ENCODE measurements at places on chromosomes 3 and 15.

DNA sequence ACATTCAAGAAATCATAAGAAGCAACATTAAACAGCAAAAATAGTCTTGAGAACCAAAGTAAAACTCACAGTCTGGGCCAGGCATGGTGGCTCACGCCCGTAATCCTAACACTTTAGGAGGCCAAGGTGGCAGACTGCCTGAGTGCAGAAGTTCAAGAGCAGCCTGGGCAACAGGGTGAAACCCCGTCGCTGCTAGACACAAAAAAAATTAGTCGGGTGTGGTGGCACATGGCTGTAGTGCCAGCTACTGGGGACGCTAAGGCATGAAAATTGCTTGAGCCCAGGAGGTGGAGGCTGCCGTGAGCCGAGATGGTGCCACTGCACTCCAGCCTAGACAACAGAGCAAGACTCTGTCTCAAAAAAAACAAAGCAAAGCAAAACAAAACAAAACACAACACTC is 117.7 kb upstream of the GOLGA6L6 start:
- H3K4me1 ChIP-seq: no peaks in the 10 kb centered on the region
- H3K27ac ChIP-seq: no peak overlapping the region
- H3K27me3 ChIP-seq: no peaks in the 10 kb centered on the region

- no peak overlapping the region for H3K4me3 ChIP-seq
- no peaks in the 10 kb centered on the region for H3K36me3 ChIP-seq
- no peak for DNase-seq
These were observed 265.5 kb downstream of the ZBBX start for GRCh38 chr3:167114619-167115018.

DNA sequence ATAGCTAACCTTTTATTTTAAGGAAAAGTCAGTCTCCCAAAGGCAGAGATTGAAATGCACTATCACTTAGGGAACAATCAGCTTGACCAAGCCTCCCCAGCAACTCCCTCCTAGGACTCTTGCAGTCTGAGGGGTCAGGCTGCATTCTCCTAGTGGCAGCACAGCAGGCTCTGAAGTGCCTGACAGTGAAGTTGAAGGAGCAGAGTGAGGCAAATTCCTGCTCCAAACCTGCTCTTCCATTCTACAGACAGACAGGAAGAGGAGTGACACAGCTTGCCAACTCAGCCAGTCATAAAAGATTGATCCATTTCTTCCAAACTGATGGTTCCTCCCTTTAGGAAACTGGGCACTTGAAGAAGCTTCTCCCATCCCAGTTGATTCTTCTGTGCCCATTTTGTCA is 43.9 kb upstream of the SMAD3 start:
- H3K4me3 ChIP-seq: no peak overlapping the region
- peaks cover 27% of the 10 kb centered on the region for H3K4me1 ChIP-seq
- no peak for DNase-seq

GRCh38 chr15:89129123-89129815 is 41.0 kb downstream of the ABHD2 start:
- no peaks in the 10 kb centered on the region for H3K4me1 ChIP-seq
- no peak overlapping the region for H3K27ac ChIP-seq
- DNase-seq: peak; percentile 23
- H3K36me3 ChIP-seq: peaks cover 5% of the 10 kb centered on the region
- no peaks in the 10 kb centered on the region for H3K27me3 ChIP-seq
- no peak overlapping the region for H3K4me3 ChIP-seq

- H3K4me3 ChIP-seq: no peak overlapping the region
- H3K36me3 ChIP-seq: no peaks in the 10 kb centered on the region
- no peaks in the 10 kb centered on the region for H3K27me3 ChIP-seq
- no peak for DNase-seq
These were observed 95.8 kb downstream of the CHSY1 start for GRCh38 chr15:101156061-101156460.

- DNase-seq: no peak
- no peak overlapping the region for H3K27ac ChIP-seq
- H3K4me1 ChIP-seq: no peaks in the 10 kb centered on the region
- H3K27me3 ChIP-seq: no peaks in the 10 kb centered on the region
These were observed 11.8 kb upstream of the KCNAB1 start for GRCh38 chr3:156108616-156109015.

DNA sequence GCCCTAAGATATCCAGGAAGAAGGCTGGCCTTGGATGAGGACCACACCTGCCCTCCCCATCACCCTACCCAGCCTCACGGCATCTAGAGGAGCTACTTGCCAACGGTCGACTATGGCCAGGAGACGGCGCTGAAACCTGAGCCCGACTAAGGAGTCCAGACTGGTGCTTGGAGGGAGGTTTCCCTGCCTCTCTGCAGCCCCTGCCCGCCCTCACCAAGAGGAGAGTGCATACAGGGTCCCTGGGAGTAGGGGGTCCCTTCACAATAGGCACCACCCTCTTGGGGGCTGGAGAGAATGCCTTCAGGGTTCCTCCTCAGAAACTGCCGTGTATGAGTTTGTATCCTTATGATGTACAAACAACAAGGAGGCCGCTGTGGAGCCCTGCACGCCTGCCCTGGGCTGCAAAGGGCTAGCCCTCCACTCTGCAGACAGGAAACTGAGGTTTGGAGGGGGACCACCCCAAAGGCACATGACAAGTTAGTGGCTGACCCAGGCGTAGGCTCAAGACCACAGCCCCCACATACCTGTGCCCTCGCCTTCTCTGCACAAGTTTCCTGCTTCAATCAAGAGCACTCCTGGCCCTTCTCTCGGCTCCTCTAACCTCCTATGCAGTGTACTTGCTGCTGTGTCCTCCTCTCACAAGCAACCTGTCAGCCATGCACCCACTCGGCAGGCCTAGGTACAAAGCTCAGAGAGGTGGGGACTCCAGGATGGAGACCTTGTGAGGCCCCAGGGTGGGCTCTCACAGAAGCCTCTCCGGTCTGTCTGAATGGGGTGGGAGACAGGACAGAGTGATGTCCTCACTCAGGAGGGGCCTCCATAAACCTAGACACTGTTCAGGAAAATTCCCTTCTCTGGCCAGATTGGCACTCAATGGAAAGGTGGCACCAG is 7.4 kb downstream of the KLF15 start:
- no peak for DNase-seq
- no peak overlapping the region for H3K27ac ChIP-seq
- H3K36me3 ChIP-seq: no peaks in the 10 kb centered on the region
- no peaks in the 10 kb centered on the region for H3K4me1 ChIP-seq
- no peak overlapping the region for H3K4me3 ChIP-seq

DNA sequence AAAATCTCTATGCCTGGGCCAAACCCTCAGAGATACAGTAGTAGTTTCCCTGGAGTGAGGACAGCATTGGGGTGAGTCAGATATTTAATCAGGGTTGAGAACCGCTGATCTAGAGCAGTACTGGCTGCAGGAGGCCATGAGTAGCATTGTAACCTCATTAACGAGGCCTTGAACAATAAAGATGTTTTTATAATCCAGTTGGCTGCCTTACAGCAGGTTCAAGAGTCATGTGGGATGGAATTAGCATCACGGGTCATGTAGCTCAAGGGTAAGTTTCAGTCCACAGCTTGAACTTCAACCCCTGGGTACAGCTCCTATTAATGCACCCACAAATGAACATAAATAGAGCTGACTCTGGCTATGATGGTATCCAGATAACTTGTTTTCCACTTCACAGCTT is 5.1 kb downstream of the HPS3 start:
- H3K27ac ChIP-seq: no peak overlapping the region
- H3K27me3 ChIP-seq: no peaks in the 10 kb centered on the region
- no peaks in the 10 kb centered on the region for H3K4me1 ChIP-seq
- H3K36me3 ChIP-seq: no peaks in the 10 kb centered on the region

GRCh38 chr3:183378008-183378407 is 50.4 kb downstream of the MCF2L2 start:
- DNase-seq: no peak
- no peaks in the 10 kb centered on the region for H3K27me3 ChIP-seq
- H3K4me1 ChIP-seq: no peaks in the 10 kb centered on the region
- no peaks in the 10 kb centered on the region for H3K36me3 ChIP-seq
- H3K4me3 ChIP-seq: no peak overlapping the region
- no peak overlapping the region for H3K27ac ChIP-seq

GRCh38 chr3:14793858-14794234 is 24.9 kb upstream of the FGD5 start:
- H3K4me1 ChIP-seq: no peaks in the 10 kb centered on the region
- no peak overlapping the region for H3K4me3 ChIP-seq
- no peaks in the 10 kb centered on the region for H3K36me3 ChIP-seq
- DNase-seq: no peak

DNA sequence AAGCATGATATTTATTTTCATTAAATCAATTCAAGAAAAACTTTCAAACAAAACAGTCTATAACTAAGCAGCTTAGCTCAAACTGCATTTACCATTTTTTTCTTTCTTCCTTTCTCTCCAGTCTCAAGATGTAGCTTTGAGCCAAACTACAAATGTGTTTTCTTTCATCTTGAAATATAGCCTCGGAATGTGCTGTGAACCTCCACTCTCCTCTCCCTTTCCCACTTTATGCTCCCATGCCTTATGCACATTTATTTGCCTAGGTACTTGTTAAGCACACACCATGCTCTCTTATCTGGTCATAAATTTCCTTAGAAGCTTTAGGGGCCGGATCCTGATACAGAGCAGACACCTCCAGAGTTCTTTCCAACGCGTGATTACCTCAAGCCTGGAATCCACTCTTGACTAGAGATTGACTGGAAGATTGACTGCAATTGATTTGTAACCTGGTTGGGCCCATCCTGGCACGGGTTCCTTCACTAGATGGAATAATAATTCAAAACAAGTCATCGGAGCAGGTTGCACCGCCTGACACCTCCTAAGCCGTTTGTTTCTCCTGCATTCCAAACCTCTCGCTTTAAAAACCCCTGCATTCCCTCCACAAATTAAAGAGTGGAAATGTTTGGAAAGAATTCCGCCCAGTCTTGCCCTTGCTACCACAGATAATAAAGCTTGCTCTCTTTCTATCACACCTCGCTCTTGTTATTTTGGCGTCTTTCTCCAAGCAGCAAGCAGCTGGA is 344.7 kb downstream of the CHL1 start:
- H3K36me3 ChIP-seq: no peaks in the 10 kb centered on the region
- no peak overlapping the region for H3K27ac ChIP-seq
- DNase-seq: no peak
- no peaks in the 10 kb centered on the region for H3K27me3 ChIP-seq
- H3K4me1 ChIP-seq: no peaks in the 10 kb centered on the region

- H3K27me3 ChIP-seq: no peaks in the 10 kb centered on the region
- H3K4me3 ChIP-seq: no peak overlapping the region
- no peak overlapping the region for H3K27ac ChIP-seq
These were observed 65.0 kb upstream of the RPL32 start for GRCh38 chr3:12906141-12906915.

- no peaks in the 10 kb centered on the region for H3K36me3 ChIP-seq
- peaks cover 3% of the 10 kb centered on the region for H3K27me3 ChIP-seq
- H3K4me3 ChIP-seq: no peak overlapping the region
- DNase-seq: no peak
These were observed 63.8 kb downstream of the CPN2 start for GRCh38 chr3:194287374-194287773.

GRCh38 chr3:43762451-43762850 is 71.7 kb downstream of the ABHD5 start:
- no peaks in the 10 kb centered on the region for H3K36me3 ChIP-seq
- no peak for DNase-seq
- H3K27ac ChIP-seq: no peak overlapping the region
- no peaks in the 10 kb centered on the region for H3K27me3 ChIP-seq

Data from fibroblast of lung (primary cell).